ENCODE measurements at places on chromosomes 7 and 10. TPM values are rescaled to one million over a fixed set of nuclear protein-coding genes. Genes with fewer than 3 reads are reported as not detected.
A peak's percentile ranks its signal among the peaks of the same experiment; 100 is the strongest.

ARL5B gene
- total RNA-seq = 12.2 TPM

DNA sequence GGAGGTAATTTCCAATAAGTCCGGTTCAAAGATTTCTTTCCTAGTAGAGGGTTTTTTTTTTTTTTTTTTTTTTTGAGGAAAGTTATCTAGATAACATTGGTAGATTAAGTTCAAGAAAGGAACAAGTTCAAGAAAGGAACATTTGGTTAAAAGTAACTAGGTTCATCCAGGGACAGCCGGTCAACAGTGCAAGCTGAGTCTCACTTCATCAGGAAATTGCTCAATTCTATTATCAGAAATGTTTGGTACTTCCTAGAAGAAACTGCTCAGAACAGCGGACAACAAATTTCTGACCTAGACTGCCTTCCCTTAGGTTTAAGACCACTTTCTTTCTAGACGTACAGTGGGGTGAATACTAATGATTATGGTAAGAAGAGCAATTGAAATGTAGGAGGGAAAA, 3.7 kb upstream of the IL2RA start:
- DNase-seq = peak; percentile 53

CEP55 gene
- 79.3 TPM for total RNA-seq

- no peak for DNase-seq
These were observed 4.1 kb downstream of the IL6 start for GRCh38 chr7:22730921-22731654.

- no peak for DNase-seq
These were observed 699 bp downstream of the NRAP start for GRCh38 chr10:113663142-113663541.

DNA sequence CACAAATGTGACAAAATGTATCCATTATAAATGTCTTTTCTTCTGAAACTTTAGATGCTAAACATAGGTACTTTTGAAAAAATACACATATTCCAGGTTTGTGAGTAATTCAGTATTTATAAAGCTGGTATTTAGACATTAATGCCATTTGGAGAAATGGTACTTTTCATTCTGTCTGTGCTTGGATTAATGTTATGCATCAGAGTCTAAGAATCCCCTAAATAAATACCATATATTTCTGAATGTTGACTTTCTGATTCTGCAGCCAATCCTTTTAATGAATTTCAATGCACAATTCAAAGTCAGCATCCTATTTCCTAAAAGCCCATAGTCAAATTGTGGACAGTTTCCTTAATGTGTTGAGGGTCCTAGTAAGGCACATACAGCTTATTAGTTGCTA, 145.0 kb downstream of the DKK1 start:
- no peak for DNase-seq

GRCh38 chr7:155701972-155702544, 57.6 kb downstream of the RBM33 start:
- no peak for DNase-seq

GRCh38 chr10:116385994-116386809, 41.4 kb upstream of the PNLIPRP3 start:
- no peak for DNase-seq

NPC1L1 gene
- not detected for total RNA-seq

- DNase-seq = no peak
These were observed 113.2 kb upstream of the PHF14 start for GRCh38 chr7:10860516-10860915.

OPN4 gene
- total RNA-seq = not detected

SEPTIN14 gene
- not detected for total RNA-seq

DNA sequence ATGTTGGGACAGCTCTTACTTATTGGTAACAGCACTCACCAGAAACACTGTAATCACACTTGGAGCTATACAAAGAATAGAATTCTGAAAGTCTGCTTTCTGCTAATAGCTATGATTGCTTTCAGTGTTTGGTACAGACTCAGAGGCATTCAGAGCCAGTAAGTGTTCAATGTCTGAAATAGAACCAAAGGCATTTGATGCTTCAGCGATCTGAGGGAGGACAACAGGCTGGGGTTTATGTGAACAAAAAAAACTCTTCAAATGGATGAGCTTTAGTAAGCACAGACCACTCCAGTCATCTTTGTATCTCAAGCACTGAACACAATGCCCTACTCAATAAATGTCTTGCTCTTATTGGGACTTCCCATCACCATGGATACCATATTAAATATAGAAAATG, 322.8 kb upstream of the GRM3 start:
- no peak for DNase-seq

GRCh38 chr10:99828464-99828863, 46.0 kb downstream of the ABCC2 start:
- peak; percentile 48 for DNase-seq

DNA sequence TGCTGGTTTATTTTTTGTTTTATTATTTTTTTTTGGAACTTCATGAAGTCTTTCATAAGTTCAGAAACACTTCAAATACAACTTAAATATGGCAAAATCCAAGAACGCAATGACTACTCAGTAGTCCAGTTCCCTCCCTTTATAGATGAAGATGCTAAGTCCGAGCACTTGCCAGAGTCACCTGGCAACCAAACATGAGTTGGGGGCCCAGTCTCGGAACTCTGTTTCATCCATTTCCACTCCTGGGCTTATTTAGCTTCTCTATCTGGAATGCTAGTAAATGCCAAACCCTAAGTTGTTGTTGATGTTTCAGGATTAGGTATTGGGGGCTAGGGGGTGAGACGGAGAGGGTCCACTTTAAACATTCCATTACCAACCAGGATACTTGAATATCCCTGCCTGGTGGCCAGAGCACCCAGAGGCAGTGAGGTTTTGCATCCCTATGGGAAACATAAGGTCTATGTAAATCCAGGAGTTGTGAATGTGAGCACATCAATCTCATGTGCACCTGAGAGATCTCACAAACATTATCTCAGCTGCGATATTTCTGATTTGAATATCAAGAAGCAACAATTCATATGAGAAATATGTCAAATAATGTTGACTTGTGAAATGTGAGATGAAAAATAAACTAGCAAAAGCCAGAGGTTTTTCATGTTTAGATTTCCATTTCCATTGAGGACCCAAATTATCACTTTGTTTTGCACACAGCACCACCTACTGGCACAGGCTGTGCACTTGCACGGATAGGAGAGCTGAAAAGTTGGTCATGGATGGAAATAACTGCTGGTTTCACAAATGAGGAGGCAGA, 129.3 kb downstream of the PKD1L1 start:
- DNase-seq = peak; percentile 59

MBL2 gene
- not detected for total RNA-seq

DNA sequence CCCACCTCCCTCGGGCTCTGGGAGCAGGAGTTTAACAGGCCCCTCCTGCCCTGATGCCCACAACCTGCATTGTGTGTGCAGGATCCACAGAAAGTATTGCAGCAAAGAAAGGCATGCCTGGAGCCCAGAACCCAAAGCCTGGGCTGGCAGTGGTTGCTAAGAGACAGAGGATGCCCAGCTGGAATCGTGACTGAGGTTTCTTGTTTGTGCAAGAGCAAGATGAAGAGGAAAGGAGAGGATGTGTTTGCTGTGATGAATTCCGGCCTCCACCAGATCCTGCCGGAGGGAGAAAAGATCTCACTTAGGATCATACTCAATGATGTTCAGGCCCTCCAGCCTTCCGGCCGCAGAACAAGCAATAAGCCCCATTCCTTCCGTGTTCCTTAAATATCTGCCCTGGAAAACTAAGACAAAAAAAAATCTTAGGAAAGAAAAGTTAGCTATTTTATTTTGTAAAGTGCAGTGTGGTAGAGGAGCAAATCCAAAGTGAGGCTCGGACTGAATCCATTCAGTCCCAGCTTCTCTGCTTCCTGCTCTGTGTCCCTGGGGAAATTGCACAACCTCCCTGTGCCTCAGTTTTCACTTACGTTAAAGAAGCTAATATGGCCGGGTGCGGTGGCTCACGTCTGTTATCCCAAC, 57.1 kb downstream of the SLIT1 start:
- DNase-seq = no peak

- DNase-seq = no peak
These were observed 19.9 kb upstream of the ATOH7 start for GRCh38 chr10:68251625-68252495.

DNA sequence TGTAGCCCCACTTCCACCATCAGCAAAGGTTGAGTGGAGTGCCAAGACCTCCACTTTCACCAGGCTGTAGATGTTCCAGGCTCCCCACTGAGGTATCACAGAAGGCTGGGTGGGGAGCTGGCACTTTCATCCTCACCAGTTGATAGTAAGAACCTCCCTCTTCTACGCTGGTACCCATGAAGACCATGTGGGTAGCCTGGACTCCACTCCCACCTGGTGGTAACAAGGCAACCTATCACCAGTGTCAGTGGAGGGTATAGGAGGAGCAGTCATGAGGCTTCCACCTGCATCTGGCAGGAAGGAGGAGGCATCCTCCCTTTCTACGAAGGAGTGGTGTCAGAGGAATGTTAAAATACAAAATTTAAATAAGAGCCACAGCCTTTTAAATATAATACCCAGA, 4.4 kb downstream of the SMIM30 start:
- DNase-seq = no peak

CACNB2 gene
- not detected for total RNA-seq

DNA sequence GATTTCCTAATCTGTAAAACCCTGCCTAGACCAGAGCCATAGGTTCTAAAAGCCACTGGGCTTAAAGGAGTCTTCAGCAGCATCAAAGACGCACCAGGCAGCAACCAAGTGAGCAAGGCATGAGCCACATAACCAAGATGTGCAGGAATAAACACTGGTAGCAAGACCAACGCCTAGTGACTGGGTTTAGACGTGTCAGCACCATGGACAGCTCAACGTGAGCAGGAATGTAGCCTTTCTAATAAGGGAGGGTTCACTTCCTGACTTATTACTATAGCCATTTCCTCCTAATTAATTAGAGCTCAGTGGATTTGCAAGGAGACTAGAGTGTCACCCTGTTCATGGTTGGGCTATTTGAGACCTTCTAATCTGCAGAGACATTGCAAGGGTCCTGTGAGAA, 223.7 kb downstream of the LHFPL3 start:
- DNase-seq = peak; percentile 52

CXCL12 gene
- total RNA-seq = not detected

- DNase-seq = no peak
These were observed 11.5 kb downstream of the ELFN1 start for GRCh38 chr7:1681581-1681980.

- DNase-seq = no peak
These were observed 5.7 kb upstream of the OR6V1 start for GRCh38 chr7:143046426-143046851.

DNA sequence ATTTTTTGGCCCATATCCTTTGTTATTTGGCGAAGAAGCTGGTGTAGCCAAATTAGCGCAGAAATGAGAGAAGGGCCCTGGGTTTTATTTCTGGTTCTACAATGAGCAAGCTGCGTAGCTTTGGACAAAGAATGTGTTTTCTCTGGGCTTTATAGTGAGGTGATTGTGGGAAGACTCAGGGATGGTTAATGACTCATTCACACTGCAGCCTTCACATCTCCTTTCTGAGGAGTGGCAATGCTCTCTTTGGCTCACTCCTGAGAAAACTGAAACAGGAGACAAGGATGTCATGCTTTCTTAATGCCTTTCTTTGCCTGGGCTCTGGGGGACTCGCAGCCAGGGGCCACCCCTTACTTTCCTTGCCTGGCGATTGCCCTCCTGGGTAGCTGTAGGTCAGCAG, 271.0 kb upstream of the PODXL start:
- no peak for DNase-seq

DNA sequence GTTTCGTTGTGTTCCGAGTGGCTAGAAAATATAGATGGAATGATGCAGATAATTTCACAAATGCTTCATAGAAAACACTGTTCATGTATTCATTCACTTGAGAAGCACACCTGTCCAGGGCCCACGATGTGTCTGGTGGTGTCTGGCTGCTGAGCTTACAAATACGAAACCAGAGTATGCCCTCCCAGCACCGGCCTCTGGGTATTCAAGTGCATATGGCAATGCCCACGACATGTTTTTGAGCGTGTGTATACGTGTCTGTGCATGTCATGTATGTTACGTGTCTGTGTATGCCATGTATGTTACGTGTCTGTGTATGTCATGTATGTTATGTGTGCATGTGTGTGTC, 37.9 kb downstream of the IL2RA start:
- peak; percentile 21 for DNase-seq

KCNIP2 gene
- 2.3 TPM for total RNA-seq

DNA sequence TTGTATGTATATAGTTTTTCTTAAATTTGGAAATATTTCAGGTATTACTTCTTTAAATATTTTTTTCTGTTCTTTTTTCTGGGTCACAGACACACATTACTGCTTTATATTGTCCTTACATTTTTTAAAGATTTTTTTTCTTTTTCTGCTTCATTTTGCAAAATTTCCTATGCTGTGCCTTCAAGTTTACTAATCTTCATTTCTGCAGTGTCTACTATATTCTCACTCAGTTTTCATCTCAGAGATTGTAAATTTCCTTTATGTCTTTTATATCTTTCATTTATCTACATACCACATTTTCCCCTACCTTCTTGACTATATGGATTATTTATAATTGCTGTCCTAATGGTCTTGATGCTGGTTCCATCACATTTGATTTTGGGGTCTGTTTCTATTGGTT, 210.5 kb downstream of the SLC25A13 start:
- DNase-seq = no peak

GRCh38 chr10:75514830-75515229, 83.4 kb downstream of the LRMDA start:
- no peak for DNase-seq

DNA sequence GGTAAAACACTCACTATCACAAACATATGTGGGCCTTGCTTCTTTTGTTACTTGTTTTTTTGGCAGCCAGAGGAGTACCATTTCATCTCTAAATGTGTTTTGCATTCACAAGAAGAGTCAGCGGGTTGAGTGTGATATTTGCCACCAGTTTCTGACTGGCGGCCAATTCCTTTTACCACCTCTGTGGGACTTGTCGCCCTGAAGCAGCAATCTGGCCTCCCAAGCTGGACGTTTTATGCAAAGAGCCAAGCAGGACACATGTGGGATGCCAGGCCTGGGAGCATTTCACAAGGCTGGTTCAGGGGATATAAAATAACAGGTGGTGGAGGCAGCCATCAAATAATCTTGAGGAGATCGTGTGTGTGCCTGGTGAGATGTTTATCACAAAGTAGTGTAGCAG, 61.8 kb upstream of the TRIL start:
- no peak for DNase-seq

GRCh38 chr10:98262571-98262970, 5.4 kb downstream of the LOXL4 start:
- DNase-seq = no peak

- no peak for DNase-seq
These were observed 278.1 kb upstream of the NRP1 start for GRCh38 chr10:33612551-33612950.

- DNase-seq = no peak
These were observed 45.1 kb upstream of the ANAPC16 start for GRCh38 chr10:72170733-72171132.

DNA sequence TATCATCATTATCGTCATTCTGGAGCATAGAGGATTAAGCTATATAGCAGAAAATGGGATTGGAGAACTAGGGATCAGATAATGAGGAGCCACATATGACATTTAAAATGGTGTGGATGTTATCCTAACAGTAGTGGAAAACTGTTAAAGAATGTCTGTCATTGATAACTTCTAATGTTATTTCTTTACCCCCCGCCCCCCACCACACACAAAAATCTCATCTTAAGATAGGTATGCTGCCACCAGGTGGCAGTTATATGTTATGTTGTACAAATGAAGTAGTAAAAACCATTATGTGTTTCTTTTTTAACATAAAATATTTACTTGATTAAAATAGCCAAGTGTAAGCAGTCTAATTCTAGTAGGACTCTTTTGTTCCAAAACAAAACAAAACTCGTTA, 13.0 kb downstream of the AKAP9 start:
- no peak for DNase-seq

RBP4 gene
- not detected for total RNA-seq

SPDYE5 gene
- total RNA-seq = 0.15 TPM

DMBT1 gene
- not detected for total RNA-seq

- peak; percentile 74 for DNase-seq
These were observed 122.8 kb downstream of the UBE2H start for GRCh38 chr7:129829737-129830631.
